Activated T-helper 1 cell treated with anti-CD3 and anti-CD28 coated beads, Interleukin-12 subunit alpha, Interleukin-12 subunit beta, Interleukin-2, Interleukin-4 antibody, amounts not matched to agents 30 ng/mL and 10 ng/mL and 1 ng/mL, durations not matched to agents 14 hours and 24 hours and 36 hours (primary cell): ENCODE measurements at places on chromosomes 11 and 22. TPM values are rescaled to one million over a fixed set of nuclear protein-coding genes. Genes with fewer than 3 reads are reported as not detected.

DNA sequence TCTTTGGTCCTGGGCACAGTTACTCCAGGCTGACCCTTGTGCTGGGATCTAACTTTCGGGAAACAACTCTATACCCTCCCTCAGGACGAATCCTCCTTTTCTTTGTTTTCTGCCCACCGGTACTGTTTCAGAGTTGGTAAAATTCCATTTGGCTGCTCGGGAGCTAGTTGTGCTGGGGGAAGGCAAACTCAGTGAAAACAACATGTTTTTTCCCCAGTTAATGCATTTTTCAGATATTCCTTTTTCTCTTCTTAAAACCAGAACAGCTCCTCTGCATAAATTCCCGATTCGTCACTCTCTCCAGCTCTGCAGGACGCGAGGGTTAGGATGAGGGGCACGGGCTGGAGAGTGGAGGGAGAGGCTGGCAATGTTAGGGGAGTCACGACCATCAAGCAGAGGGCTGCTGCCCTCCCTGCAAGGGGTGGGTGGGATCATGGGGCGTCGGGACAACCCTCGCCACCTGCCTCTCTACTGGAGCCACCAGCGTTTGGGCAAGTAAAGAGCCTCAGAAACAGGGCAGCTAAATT lies 31.3 kb downstream of the LRRC10B start:
- DNase-seq = no peak
- H3K27ac ChIP-seq = no peak overlapping the region
- no peaks in the 10 kb centered on the region for H3K4me1 ChIP-seq
- no peak overlapping the region for H3K4me3 ChIP-seq
- H3K27me3 ChIP-seq = peaks cover 3% of the 10 kb centered on the region

DNA sequence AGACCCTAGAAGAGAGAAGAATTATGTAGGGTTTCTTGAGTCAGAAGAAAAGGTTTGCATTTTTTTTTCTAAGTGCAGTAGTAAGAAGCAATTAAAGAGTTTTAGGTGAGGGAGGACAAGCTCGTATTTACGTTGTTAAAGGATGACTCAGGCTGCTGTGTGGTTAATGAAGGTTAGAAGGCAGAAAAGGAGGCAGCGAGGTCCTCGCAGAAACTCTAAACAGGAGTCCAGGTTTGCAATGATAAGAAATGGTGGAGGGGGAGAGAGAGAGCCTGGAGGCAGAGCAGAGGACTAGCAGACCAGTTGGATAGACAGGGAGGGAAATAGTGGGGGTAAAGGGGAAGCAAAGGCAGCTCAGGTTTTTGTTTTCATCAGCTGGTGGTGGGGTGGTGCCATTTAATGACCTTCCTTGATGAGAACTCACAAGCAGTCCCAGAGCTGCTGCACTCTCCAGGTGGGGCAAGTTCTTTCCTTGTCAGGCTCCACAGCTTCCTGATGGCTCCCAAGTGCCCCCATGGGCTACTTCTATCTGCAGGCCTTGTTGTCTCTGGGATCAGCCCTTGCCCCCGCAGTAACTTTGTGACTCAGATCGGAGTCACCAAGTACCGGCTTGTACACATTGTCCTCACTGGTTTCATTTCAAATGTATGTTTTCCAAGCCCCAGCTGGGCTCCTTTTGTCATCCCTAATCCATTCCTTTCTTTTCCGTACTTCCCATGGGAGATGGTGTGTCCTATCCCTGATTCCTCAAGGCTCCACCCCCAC lies 8.3 kb upstream of the INSC start:
- H3K27ac ChIP-seq = no peak overlapping the region
- peaks cover 40% of the 10 kb centered on the region for H3K4me1 ChIP-seq

The CCDC157 gene
- total RNA-seq = 2.4 and 3.0 TPM in 2 replicates

The CATSPERZ gene
- total RNA-seq = 0.47 TPM in 1 of 2 replicates, not detected in the other

The LARGE1 gene
- total RNA-seq = 0.05 and 0.10 TPM in 2 replicates
